ENCODE measurements at places on chromosomes 2 and 18. TPM values are rescaled to one million over a fixed set of nuclear protein-coding genes. Genes with fewer than 3 reads are reported as not detected.

DNA sequence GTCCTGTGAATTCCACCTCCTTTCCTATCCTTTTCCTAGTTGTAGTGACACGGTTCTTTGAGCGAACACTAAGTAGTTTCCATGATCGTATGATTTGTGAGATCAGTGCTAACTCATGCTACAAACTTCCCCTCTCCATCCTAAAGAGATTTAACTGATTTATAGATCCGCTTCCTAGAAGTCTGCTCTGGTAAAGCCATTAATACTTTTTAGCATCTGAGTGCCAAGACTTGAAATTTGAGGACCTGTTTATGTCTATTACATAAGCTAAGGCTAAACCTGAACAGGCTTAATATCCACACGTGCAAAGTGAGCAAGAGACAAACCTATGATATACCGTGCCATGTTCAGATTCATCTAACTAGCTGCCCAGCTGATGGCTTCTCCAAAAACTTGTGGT lies 14.9 kb downstream of the PROKR1 start:
- H3K27ac ChIP-seq: no peak overlapping the region
- no peaks in the 10 kb centered on the region for H3K36me3 ChIP-seq
- no peak for DNase-seq
- no peak overlapping the region for H3K4me3 ChIP-seq

DNA sequence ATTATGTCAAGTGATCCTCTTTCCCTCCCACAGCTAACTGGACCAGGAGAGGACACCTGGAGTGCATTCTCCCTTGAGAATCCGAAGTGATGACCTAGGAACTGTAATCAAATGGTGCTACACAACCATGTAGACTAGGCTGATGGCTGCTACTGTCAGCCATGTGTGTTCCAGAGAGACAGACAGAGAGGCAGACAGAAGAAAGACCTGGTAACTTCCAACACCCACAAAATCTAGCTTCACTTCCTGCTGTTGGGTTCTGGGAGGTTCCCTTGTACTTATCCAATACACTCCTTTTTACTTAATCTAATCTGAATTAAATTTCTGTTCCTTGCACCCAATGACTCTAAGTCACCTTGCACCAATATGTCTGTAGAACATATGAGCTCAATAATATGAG lies 72.3 kb downstream of the AAK1 start:
- DNase-seq: no peak
- H3K4me1 ChIP-seq: peaks cover 2% of the 10 kb centered on the region
- H3K27ac ChIP-seq: no peak overlapping the region
- no peaks in the 10 kb centered on the region for H3K27me3 ChIP-seq
- no peaks in the 10 kb centered on the region for H3K36me3 ChIP-seq

The DYSF gene
- 4.2 TPM for total RNA-seq

GRCh38 chr2:133596701-133597393 lies 28.6 kb upstream of the NCKAP5 start:
- H3K27me3 ChIP-seq: no peaks in the 10 kb centered on the region
- H3K27ac ChIP-seq: no peak overlapping the region
- peaks cover 7% of the 10 kb centered on the region for H3K4me1 ChIP-seq
